Naive thymus-derived CD4-positive, alpha-beta T cell (primary cell): ENCODE measurements at places on chromosomes 2 and 18. TPM values are rescaled to one million over a fixed set of nuclear protein-coding genes. Genes with fewer than 3 reads are reported as not detected.

DNA sequence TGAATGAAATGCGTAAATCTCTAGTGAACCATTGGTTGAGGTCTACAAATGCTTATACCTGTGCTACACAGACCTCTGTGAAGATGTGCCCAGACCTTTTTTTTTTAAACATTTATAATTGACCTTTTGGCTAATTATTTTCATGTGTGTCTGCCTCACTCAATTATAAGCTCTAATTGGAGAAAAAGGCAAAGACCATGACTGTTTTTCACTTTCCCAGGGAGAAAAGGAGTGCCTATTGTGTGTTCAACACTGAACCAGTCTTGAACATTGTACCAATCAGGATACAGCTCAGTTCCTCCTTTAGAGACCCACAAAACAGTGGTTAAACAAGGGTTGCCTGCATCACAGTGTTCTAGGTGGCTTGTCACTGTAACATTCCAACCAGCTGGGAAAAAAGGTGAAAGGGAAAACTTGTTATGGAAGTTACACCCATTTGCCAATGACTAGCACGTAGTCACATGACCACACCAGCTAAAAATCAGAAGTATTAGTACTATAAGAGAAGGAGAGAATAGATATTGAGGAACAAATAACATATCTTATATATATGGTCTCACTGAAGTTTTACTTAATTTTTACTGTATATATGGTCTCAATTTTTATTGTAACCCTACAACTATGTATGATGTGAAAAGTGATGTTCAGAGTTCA, 13.4 kb downstream of the TANK start:
- H3K4me1 ChIP-seq: no peaks in the 10 kb centered on the region
- H3K27ac ChIP-seq: no peak overlapping the region
- no peaks in the 10 kb centered on the region for H3K27me3 ChIP-seq
- no peak overlapping the region for H3K4me3 ChIP-seq

The GNAL gene
- 0.80 TPM for total RNA-seq

DNA sequence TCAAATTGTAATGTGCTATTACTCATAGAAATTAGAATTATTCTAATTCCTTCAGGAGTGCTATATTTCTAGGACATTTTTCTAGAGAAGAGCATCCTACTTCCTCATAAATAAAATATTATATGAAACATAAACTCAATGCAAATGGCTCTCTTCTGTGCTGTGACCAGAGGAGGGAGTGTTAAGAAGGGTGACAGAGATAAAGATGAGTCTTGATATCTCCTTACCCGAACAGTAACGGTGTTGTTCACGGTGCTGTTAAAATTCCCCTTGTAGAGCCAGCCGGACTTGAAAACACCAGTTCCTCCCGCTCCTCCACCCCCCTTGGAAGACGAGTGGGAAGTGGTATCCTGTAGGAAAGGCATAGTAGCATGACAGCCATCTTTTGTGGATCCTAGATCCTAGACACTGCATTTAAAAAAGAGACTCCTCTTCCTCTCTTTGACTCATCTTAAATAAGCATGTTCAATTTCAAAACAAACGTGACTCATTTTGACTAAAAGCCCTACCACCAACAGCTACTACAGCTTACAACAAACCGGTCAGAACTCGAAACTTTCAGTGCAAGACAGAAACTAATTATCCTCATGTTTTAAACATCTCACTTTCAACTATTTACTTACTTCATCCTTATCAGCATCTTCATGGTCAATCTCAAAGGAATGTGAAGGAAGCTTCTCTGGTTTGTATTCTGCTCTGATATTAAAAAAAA, 156.3 kb downstream of the DOCK10 start:
- peaks cover 8% of the 10 kb centered on the region for H3K4me1 ChIP-seq
- H3K4me3 ChIP-seq: no peak overlapping the region
- no peak for DNase-seq
- H3K36me3 ChIP-seq: peaks cover 34% of the 10 kb centered on the region

DNA sequence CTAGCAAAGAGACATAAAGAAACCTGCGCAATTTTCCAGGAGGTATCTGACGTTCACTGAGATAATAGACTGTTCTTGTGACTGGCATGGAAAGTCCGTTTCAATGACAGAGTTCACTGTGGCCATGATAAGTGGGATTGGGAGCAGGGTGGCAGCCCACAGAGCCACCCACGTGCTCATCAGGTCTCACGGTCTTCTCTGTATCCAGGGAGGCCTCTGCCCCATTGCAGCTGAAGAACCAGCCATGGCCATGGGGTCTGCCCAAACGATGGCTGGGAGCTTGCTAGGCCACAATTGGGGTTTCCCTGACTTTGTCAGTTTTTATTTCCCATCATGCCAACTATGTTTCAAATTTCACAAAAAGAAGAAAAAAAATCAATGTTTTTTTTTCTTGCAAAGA, 57.2 kb downstream of the PDCL3 start:
- no peak overlapping the region for H3K27ac ChIP-seq
- H3K27me3 ChIP-seq: no peaks in the 10 kb centered on the region
- no peak for DNase-seq
- no peak overlapping the region for H3K4me3 ChIP-seq
- no peaks in the 10 kb centered on the region for H3K4me1 ChIP-seq
- no peaks in the 10 kb centered on the region for H3K36me3 ChIP-seq

DNA sequence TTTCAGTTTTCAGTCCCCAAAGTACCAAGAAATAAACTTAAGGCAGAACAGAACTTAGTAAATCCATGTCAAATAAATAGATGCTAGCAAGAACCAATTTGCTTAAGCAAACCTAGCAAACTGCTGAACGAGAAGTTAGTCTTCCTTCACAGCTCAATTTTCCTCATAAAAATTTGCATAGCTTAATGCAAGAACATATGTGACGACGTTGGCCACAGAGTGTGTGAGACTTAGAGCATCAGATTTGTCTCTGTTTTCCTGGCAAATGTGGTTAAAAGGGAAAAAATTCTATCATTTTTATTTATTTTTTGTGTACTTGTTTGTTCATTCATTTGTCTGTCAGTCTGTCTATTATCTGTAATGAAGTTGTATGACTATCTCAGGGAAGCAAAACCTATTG, 485.7 kb downstream of the THSD7B start:
- no peaks in the 10 kb centered on the region for H3K27me3 ChIP-seq
- H3K36me3 ChIP-seq: no peaks in the 10 kb centered on the region
- no peaks in the 10 kb centered on the region for H3K4me1 ChIP-seq
- no peak overlapping the region for H3K27ac ChIP-seq
- H3K4me3 ChIP-seq: no peak overlapping the region

- H3K27ac ChIP-seq: peak overlapping the region; percentile 31
- peaks cover 37% of the 10 kb centered on the region for H3K4me1 ChIP-seq
- H3K27me3 ChIP-seq: no peaks in the 10 kb centered on the region
- H3K4me3 ChIP-seq: no peak overlapping the region
- no peaks in the 10 kb centered on the region for H3K36me3 ChIP-seq
- DNase-seq: peak; percentile 28
Observed at GRCh38 chr2:221527776-221528309, 44.3 kb downstream of the EPHA4 start.

The RNF125 gene
- 30.3 TPM for total RNA-seq

- no peaks in the 10 kb centered on the region for H3K27me3 ChIP-seq
- H3K36me3 ChIP-seq: no peaks in the 10 kb centered on the region
- no peak for DNase-seq
- no peak overlapping the region for H3K4me3 ChIP-seq
- no peaks in the 10 kb centered on the region for H3K4me1 ChIP-seq
Observed at GRCh38 chr2:191557841-191558240, 120.1 kb upstream of the NABP1 start.

The C2orf78 gene
- total RNA-seq: not detected

- no peak for DNase-seq
- no peaks in the 10 kb centered on the region for H3K36me3 ChIP-seq
- H3K4me1 ChIP-seq: no peaks in the 10 kb centered on the region
- H3K27me3 ChIP-seq: no peaks in the 10 kb centered on the region
Observed at GRCh38 chr18:66792466-66792865, 188.6 kb upstream of the CDH19 start.

DNA sequence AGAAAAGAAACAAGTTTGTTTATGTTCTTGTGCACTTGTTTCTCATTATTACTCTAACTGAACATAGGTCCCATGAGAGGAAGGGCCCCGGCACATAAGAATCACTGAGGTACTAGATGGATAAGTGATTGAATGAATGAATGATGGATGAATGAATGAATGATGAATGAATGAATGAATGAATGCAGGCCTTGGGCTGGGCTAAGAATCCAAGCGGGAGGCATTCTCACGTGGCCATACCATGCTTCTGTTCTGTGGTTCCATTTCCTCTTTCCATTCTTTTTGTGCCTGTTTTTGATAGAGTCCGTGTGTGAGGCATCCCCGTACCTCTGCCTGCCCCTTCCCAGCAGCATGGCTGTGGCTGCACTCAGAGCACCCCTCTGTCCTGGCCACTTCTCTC, 94.8 kb downstream of the SH3BP4 start:
- H3K4me3 ChIP-seq: no peak overlapping the region
- DNase-seq: no peak
- H3K4me1 ChIP-seq: no peaks in the 10 kb centered on the region
- no peaks in the 10 kb centered on the region for H3K27me3 ChIP-seq

The TACR1 gene
- not detected in 2 replicates for total RNA-seq

GRCh38 chr2:165015052-165015642, 59.8 kb upstream of the SLC38A11 start:
- no peak overlapping the region for H3K4me3 ChIP-seq
- H3K27me3 ChIP-seq: no peaks in the 10 kb centered on the region
- no peaks in the 10 kb centered on the region for H3K4me1 ChIP-seq
- H3K27ac ChIP-seq: no peak overlapping the region
- DNase-seq: peak; percentile 21
- no peaks in the 10 kb centered on the region for H3K36me3 ChIP-seq

DNA sequence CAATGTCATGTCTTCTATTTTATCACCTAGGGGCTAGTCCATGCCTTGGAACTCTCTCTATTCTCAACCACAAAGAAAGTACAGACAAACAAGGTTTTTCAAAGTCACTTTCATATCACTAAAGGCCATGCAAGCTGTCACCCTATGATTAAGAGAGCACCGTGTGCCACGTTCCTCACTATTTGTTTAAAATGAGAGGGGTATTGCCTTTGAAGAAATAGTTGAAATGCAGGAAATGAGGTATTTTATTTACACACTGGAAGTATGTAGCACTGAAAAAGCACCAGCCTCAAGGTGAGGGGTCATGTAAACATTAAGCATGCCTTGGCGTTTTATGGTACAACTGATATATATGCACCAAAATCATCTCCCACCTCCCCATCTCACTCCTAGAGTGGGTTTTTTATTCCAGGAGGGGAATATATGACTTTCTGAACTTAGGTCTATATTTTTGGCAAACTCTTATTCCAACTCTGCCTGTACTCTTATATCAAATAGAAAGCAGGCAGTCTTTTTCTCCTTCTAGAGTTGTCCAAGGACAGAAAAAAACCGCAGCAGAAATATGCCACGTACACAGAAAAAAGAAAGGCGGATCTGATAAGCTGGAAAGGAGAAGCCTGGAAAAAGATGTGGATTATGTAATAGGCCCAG, 53.5 kb downstream of the VSNL1 start:
- no peak overlapping the region for H3K27ac ChIP-seq
- no peaks in the 10 kb centered on the region for H3K27me3 ChIP-seq
- DNase-seq: no peak
- H3K36me3 ChIP-seq: no peaks in the 10 kb centered on the region
- no peaks in the 10 kb centered on the region for H3K4me1 ChIP-seq

DNA sequence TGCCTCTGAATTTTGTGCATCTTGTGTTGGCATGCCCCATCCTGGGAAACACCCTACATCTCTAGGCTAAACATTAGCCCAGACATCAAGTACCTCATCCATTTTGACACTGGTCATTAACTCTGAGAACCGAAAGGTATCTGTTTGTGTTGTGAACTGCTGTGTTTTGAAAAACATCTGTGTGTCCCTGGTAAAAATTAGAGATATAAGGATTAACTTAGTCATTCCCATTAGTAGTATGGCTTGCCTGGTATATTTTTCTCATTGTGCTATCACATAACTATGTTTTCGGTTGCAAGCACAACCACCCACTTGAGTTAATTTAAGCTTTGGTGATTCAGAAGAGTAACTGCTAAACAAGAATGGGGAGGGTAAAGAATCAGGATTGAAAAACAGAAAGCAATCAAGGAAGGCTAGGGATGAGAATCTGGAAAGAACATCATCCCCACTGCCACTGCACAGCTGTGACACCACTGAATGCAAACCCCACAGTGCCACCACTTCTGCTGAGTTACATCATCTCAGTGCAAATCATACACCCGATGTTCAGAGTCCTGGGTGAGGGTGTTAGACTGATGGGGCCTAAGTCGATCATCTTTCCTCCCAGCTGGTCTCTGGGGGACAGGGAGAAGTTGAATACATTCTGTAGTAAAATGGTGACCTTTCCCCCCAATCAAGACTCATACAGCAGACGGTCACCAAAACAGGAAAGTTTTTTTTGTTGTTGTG, 234.0 kb downstream of the EPHA4 start:
- DNase-seq: no peak
- H3K4me3 ChIP-seq: no peak overlapping the region
- H3K4me1 ChIP-seq: no peaks in the 10 kb centered on the region
- H3K27me3 ChIP-seq: no peaks in the 10 kb centered on the region
- no peaks in the 10 kb centered on the region for H3K36me3 ChIP-seq
- H3K27ac ChIP-seq: no peak overlapping the region

- no peak overlapping the region for H3K27ac ChIP-seq
- H3K4me3 ChIP-seq: no peak overlapping the region
- H3K27me3 ChIP-seq: no peaks in the 10 kb centered on the region
- H3K36me3 ChIP-seq: no peaks in the 10 kb centered on the region
- no peaks in the 10 kb centered on the region for H3K4me1 ChIP-seq
- no peak for DNase-seq
Observed at GRCh38 chr18:48707636-48708296, 168.9 kb downstream of the CTIF start.

DNA sequence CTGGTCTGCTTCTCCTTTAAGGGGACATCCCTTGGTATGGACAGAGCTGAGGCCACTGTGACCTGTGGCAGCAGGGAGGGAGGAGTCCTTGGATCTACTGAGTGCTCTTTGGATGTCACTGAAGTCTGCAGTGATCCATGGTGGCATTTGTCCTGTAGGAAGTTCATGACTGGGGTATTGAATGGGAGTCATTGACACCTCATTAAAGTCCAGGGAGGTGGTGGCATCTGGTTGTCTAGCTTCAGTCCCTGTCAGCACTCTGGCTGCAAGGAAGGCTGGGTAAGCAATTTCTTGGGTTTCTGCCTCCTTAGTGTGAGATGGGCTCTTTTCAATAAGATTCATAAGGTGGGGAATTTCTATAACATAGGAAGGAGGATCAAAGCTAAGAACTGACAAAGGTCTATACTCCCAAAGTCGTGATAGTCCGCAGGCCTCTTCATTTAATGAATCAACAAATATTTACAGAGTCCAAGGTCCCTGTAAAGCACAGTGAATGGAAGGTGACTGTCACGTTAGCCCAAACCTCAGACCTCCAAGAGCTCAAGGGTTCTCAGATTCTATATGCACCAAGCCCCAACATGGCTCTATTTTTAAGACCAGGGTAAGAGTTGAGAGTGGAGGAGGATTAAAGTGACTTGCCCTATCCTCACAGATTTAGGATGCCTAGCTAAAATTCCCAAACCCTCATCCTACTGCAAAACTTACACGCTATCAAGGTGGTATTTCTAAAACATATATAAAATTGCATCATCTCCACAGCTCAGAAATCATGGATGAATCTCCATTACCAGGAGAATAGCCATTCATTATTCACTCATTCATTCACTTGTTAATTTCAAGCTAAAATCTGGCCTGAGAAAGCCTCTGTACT, 40.2 kb downstream of the THNSL2 start:
- no peak overlapping the region for H3K27ac ChIP-seq
- no peak overlapping the region for H3K4me3 ChIP-seq
